Kidney tubule cell (primary cell): ENCODE measurements at places on chromosomes 12 and 14.

DNA sequence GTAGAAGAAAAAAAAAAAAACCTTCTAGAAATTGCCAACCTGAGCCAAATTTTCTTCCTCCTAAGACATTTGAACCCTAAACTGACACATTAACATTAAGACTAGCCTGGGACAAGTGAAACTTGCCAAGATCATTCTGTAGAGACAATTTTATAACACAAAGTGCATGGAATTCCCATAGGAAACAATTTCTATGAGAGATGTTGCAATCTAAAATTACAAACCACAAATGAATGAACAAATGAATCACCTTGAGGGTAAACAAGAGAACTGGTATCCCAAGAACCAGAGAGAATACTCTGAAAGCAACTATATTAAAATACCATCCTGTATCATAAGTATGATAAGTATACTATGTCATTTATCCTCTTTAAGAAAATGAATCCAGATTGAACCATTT lies 165.3 kb downstream of the DICER1 start:
- peak; percentile 11 for DNase-seq

GRCh38 chr14:84323978-84324377 lies 1206.0 kb upstream of the FLRT2 start:
- peak; percentile 47 for DNase-seq

DNA sequence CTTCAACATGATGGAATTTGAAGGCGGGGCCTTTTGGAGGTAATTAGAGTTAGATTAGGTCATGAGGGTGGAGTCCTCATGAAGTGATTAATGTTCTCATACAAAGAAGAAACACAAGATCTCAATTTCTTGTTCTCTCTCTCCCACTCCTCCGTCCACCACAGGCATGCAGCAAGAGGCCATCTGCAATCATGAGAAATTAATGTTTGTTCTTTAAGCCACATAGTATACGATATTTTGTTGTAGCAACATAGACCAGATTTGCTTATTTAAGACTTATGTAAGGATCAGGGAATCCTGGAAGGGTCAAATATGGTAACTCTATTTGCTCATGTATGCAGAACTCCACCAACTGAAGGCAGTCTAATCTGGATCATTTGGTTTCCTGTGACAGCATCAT lies 429.0 kb downstream of the LRIG3 start:
- DNase-seq = no peak

- DNase-seq = peak; percentile 60
Measured at GRCh38 chr12:92955997-92956663, 27.0 kb upstream of the EEA1 start.

- DNase-seq = no peak
Measured at GRCh38 chr12:56154818-56155217, 2.4 kb downstream of the MYL6B start.

- DNase-seq = no peak
Measured at GRCh38 chr12:116162071-116162470, 115.4 kb downstream of the MED13L start.

GRCh38 chr14:80845856-80846255 lies 95.7 kb downstream of the CEP128 start:
- DNase-seq = no peak

- no peak for DNase-seq
Measured at GRCh38 chr14:46651526-46652144, at the start of gene RPL10L. Gene RPL10L (minus strand): TSS chr14:46651781. CDS start chr14:46651736, 45 bp downstream.

DNA sequence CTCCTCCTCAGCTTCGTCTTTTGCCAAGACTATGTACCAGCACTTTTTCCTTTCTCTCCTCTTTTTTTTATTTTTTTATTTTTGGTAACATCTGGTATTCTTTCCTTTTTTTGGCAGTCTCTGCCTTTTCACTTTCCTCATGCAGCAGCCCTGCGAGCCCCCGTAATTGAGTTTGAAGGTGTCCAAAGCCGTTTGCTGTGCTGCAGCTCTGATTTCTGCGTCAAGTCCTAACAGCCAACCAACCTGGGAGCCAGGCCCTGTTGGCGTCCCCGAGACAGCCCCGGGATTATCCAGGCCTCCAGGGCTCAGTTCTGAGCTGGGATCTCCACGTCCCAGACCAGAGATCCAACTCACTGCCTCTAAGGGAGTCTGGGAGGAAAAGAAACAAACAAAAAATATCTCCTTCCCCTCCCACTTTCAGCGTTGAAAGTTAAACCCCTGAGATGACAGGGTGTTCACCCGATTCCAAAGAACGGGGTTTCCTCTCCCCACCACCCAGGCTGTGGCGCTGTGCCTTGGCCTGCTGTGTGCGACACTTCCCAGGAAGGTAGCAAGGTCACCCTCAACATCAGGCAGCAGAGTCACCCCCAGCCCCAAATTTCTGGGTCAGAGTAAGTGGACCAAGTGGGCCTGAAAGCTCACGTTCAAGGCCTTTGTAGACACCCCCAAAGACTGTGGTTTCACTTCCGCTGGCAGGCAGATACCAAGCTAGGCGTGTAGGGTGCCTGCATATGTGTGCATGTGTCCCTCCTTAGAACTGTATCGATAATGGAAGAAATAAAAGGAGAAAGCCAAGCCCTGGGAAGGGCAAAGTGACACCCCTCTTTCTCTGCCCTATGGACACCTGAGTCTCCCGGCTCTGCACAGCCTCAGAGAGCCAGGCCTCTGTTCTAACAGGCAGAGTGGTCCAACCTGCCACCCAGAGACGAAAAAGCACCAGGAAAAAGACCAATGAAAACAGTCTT lies 11.1 kb downstream of the BCL11B start:
- no peak for DNase-seq
